ENCODE measurements at places on chromosomes 11 and 22. TPM values are rescaled to one million over a fixed set of nuclear protein-coding genes. Genes with fewer than 3 reads are reported as not detected.

SULT4A1 gene
- polyA plus RNA-seq = 0.09 TPM

DNA sequence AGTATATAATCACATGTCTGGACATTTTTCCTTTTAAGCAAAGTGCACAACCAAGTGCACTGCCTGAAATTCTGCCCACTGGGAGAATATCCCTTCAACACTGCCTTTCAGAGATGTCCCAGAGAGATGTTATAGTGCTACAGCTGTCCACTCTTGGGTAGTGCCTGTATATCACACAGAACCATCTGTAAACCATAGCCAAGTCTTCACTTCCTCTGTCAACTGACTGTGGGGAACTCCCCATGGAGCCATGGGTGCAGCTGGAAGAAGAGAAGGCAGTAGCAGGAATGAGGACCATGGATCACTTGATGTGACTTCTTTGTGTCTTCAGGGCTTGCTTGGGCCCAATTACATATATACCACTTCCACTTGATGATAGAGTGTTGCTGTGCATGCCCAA is 44.6 kb upstream of the LIN7C start:
- H3K36me3 ChIP-seq = no peaks in the 10 kb centered on the region
- no peak overlapping the region for H3K4me3 ChIP-seq
- no peak overlapping the region for H3K27ac ChIP-seq

- peak; percentile 65 for DNase-seq
- H3K27me3 ChIP-seq = peaks cover 33% of the 10 kb centered on the region
- H3K4me1 ChIP-seq = peaks cover 2% of the 10 kb centered on the region
- no peak overlapping the region for H3K27ac ChIP-seq
- H3K4me3 ChIP-seq = peak overlapping the region; percentile 65
These were observed 22.1 kb upstream of the BDNF start for GRCh38 chr11:27722117-27722952.

CHRDL2 gene
- polyA plus RNA-seq = not detected

CRKL gene
- polyA plus RNA-seq = 26.0 TPM

CRELD2 gene
- 50.9 TPM for polyA plus RNA-seq

LRRN4CL gene
- polyA plus RNA-seq = 12.7 TPM

SLC22A6 gene
- not detected for polyA plus RNA-seq

- peaks cover 19% of the 10 kb centered on the region for H3K4me1 ChIP-seq
- no peaks in the 10 kb centered on the region for H3K27me3 ChIP-seq
- peak; percentile 98 for DNase-seq
- no peak overlapping the region for H3K27ac ChIP-seq
- no peak overlapping the region for H3K4me3 ChIP-seq
- no peaks in the 10 kb centered on the region for H3K36me3 ChIP-seq
These were observed 32.2 kb downstream of the LIMK2 start for GRCh38 chr22:31244046-31244942.

- H3K27ac ChIP-seq = no peak overlapping the region
- H3K36me3 ChIP-seq = no peaks in the 10 kb centered on the region
- DNase-seq = no peak
- H3K4me3 ChIP-seq = no peak overlapping the region
- H3K27me3 ChIP-seq = no peaks in the 10 kb centered on the region
These were observed 24.1 kb upstream of the CHKA start for GRCh38 chr11:68145120-68145866.

DNA sequence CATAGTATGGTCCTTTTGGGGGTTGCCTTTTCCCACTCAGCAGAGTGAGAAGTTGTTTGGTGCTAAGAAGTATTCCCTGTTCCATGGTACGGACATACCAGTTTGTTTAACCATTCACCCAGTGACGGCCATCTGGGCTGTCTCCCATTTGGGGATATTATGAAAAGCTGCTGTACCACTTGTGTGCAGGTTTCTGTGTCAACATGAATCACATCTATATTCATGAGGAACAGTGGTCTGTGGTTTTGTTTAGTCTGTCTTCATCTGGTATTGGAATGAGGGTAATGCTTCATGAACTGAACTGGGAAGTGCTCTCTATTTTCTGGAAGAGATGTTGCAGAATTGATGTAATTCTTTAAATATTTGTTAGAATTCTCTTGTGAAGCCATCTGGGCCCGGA is 89.5 kb downstream of the TRMU start:
- no peaks in the 10 kb centered on the region for H3K36me3 ChIP-seq
- DNase-seq = no peak
- no peaks in the 10 kb centered on the region for H3K27me3 ChIP-seq
- H3K4me1 ChIP-seq = no peaks in the 10 kb centered on the region
- no peak overlapping the region for H3K4me3 ChIP-seq

GRCh38 chr11:77189588-77190210 is 61.7 kb downstream of the MYO7A start:
- H3K27ac ChIP-seq = no peak overlapping the region
- no peaks in the 10 kb centered on the region for H3K36me3 ChIP-seq
- peaks cover 3% of the 10 kb centered on the region for H3K27me3 ChIP-seq
- no peak for DNase-seq
- H3K4me1 ChIP-seq = no peaks in the 10 kb centered on the region

DNA sequence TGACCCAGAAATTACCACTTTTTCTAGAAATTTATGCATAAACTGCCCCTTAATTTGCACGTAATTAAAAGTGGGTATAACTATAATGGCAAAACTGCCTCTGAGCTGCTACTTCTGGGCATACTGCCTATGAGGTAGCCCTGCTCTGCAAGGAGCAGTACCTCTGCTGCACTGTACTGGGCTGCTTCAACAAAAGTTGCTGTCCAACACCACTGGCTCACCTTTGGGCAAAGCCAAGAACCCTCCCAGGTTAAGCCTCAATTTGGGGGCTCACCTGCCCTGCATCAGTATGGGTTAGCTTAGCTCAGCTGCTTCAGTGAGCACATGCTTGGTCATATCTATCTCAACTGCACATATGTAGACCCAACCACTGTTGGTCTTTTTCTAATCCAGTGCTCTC is 4.5 kb downstream of the DMC1 start:
- H3K4me3 ChIP-seq = no peak overlapping the region
- no peak for DNase-seq
- no peaks in the 10 kb centered on the region for H3K36me3 ChIP-seq
- H3K27me3 ChIP-seq = no peaks in the 10 kb centered on the region

- H3K27me3 ChIP-seq = no peaks in the 10 kb centered on the region
- peak overlapping the region; percentile 64 for H3K4me3 ChIP-seq
- peaks cover 4% of the 10 kb centered on the region for H3K4me1 ChIP-seq
- H3K27ac ChIP-seq = peak overlapping the region; percentile 93
- DNase-seq = no peak
These were observed 264 bp downstream of the CHEK1 start for GRCh38 chr11:125625225-125625629.

PANX2 gene
- polyA plus RNA-seq = 0.45 TPM

- H3K36me3 ChIP-seq = no peaks in the 10 kb centered on the region
- H3K4me1 ChIP-seq = no peaks in the 10 kb centered on the region
- no peak for DNase-seq
- peaks cover 34% of the 10 kb centered on the region for H3K27me3 ChIP-seq
- H3K4me3 ChIP-seq = no peak overlapping the region
These were observed 3.4 kb downstream of the P2RY2 start for GRCh38 chr11:73221451-73221850.

RASGRP2 gene
- 5.2 TPM for polyA plus RNA-seq

- H3K27me3 ChIP-seq = no peaks in the 10 kb centered on the region
- H3K36me3 ChIP-seq = no peaks in the 10 kb centered on the region
- no peak for DNase-seq
- no peak overlapping the region for H3K27ac ChIP-seq
- H3K4me1 ChIP-seq = no peaks in the 10 kb centered on the region
- no peak overlapping the region for H3K4me3 ChIP-seq
These were observed 43.6 kb upstream of the NTM start for GRCh38 chr11:131326829-131327228.

DNA sequence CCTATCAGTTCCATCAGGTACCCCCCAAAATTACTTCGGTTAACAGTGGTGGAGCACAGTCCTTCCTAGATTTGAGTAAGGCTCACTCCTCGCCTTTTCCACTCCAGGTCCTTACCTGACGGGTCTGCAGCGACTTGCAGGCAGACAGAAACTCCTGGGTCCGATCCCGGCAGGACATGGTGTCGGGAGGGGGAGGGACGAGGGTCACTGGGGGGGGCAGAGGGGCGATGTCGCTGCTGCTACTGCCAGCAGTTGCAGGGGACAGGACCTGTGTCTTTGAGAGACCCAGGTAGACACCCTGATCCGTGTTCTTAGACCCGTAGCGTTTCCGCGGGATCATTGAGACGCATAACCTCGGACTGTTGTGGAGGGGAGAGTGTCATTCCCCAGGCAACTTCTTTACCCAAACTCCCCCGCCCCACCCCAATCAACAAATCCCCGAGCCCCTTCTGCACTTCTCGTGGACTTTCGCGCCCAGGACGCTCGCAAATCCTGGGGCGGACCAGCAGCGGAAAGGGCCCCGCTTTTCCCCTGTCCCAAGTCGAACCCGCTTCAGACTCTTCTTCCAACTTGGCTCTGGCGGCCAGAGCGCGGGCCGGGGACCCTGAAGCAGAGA is 839 bp downstream of the STX5 start:
- H3K4me1 ChIP-seq = peaks cover 6% of the 10 kb centered on the region
- H3K27me3 ChIP-seq = no peaks in the 10 kb centered on the region
- peak overlapping the region; percentile 90 for H3K4me3 ChIP-seq
- no peak for DNase-seq
- peak overlapping the region; percentile 99 for H3K27ac ChIP-seq

GRCh38 chr22:43428005-43428485 is 16.2 kb downstream of the MPPED1 start:
- no peaks in the 10 kb centered on the region for H3K4me1 ChIP-seq
- no peaks in the 10 kb centered on the region for H3K36me3 ChIP-seq
- H3K27me3 ChIP-seq = no peaks in the 10 kb centered on the region
- no peak overlapping the region for H3K27ac ChIP-seq
- no peak overlapping the region for H3K4me3 ChIP-seq

DNA sequence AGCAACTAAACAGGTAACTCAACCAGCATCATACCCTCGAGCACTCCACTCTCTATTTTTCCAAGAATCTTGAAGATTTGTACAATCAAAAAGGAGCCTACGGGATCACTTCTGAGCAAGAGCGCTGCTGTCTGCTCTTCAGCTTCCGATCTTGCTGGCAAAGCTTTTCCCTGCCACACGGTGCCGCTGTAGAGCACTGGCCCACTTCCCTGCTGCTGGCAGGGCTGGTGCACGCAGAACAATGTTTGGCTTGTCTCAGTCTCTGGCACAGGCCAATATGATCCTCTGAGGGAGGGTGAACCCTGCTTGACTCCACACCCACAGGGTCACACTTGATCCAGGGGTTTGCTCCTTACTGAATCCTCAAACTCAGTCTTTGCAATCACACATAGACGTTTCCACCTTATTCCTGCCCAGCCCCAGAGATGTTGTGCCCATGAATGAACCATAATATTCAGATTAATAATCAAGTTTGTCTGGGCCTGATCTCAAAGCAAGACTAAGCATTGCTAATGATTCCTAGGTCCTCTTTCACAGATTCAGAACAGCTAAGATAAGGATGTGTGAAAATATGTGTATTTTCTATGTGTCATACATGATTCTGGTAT is 536.6 kb downstream of the SOX6 start:
- H3K4me1 ChIP-seq = peaks cover 2% of the 10 kb centered on the region
- H3K27me3 ChIP-seq = no peaks in the 10 kb centered on the region
- no peak overlapping the region for H3K27ac ChIP-seq
- DNase-seq = peak; percentile 42
- H3K36me3 ChIP-seq = no peaks in the 10 kb centered on the region
- no peak overlapping the region for H3K4me3 ChIP-seq

KDM2A gene
- 36.4 TPM for polyA plus RNA-seq

APOL4 gene
- 0.31 TPM for polyA plus RNA-seq

GRCh38 chr22:44823806-44824205 is 71.4 kb downstream of the ARHGAP8 start:
- H3K27ac ChIP-seq = no peak overlapping the region
- DNase-seq = no peak
- H3K4me3 ChIP-seq = no peak overlapping the region
- no peaks in the 10 kb centered on the region for H3K36me3 ChIP-seq
- H3K4me1 ChIP-seq = no peaks in the 10 kb centered on the region

DNA sequence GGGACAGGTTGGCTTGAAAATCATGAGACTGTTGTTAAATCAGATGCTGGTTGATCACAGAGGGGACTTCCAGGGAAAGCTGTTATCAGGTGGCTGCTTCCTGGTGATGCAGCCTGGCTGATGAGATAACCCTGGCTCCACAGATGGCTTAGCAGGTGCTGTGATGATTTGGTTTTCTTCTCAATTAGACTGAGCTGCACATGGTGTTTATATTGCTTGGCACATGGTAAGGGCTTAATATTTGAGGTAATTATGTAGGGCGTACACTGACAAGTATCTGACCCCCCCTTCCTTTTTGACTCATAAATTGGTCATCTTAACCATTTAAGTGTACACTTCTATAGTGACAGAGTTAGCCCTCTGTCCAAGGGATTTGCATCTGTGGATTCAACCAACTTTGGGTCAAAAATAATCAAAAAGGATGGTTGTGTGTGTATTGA is 7.0 kb downstream of the RPS3 start:
- H3K4me1 ChIP-seq = peaks cover 22% of the 10 kb centered on the region
- peak; percentile 29 for DNase-seq
- no peak overlapping the region for H3K4me3 ChIP-seq
- H3K27me3 ChIP-seq = no peaks in the 10 kb centered on the region
- no peak overlapping the region for H3K27ac ChIP-seq

- no peaks in the 10 kb centered on the region for H3K36me3 ChIP-seq
- H3K27me3 ChIP-seq = peaks cover 67% of the 10 kb centered on the region
- H3K4me1 ChIP-seq = no peaks in the 10 kb centered on the region
- no peak overlapping the region for H3K4me3 ChIP-seq
These were observed 14.3 kb upstream of the ALX4 start for GRCh38 chr11:44324222-44324621.

DNA sequence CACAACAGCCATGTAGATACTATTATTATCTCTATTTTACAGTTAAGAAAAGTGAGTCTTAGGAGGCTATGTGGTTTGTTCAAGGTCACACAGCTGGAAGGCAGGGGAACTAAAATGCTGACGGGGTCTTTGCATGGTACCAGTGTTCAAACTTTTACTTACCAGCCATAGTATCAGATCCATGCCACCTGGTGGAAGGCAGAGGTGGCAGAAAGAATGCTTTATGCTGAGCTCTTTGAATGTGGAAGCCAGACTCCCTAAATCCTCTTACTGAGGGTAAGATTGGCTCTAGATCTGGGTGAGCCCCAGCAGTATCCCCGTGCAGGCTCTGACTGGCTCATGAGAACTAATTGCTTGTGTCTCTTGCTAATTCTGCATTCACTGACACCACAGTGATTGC is 54.3 kb upstream of the NAV2 start:
- H3K27me3 ChIP-seq = no peaks in the 10 kb centered on the region
- DNase-seq = no peak
- H3K4me1 ChIP-seq = peaks cover 4% of the 10 kb centered on the region
- no peak overlapping the region for H3K27ac ChIP-seq

GRCh38 chr11:60834742-60835533 is 7.0 kb upstream of the CCDC86 start:
- H3K4me3 ChIP-seq = no peak overlapping the region
- DNase-seq = no peak
- peaks cover 2% of the 10 kb centered on the region for H3K4me1 ChIP-seq
- H3K27me3 ChIP-seq = no peaks in the 10 kb centered on the region
- no peaks in the 10 kb centered on the region for H3K36me3 ChIP-seq
- no peak overlapping the region for H3K27ac ChIP-seq

All from fibroblast of lung (primary cell).